ENCODE measurements at places on chromosomes 7 and 10. TPM values are rescaled to one million over a fixed set of nuclear protein-coding genes. Genes with fewer than 3 reads are reported as not detected.

The UCN3 gene
- not detected for total RNA-seq

GRCh38 chr7:128755819-128756476 is 16.8 kb downstream of the CALU start:
- no peak for DNase-seq

The FAM25G gene
- not detected for total RNA-seq

The GIMAP8 gene
- 0.10 TPM for total RNA-seq

DNA sequence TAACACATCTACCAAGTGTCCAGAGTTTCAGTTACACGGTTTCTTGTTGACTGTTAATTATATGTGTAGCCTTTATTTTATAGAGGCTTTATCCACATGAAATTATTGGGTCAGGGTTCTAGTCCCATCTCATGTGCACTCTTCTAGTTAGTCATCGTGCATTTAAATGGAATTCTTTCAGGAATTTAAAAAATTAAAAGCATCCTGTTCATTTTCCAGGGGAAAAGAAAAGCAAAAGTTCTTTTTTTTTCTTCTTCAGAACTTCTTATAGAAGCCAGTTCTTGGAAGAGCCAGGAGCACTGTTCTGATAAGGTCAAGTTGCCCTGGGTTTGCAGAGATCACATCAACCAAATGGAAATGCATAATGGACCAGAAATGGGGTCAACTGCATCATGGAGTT is 324.7 kb downstream of the INHBA start:
- DNase-seq: no peak

GRCh38 chr7:53600296-53600695 is 564.9 kb downstream of the POM121L12 start:
- DNase-seq: no peak

GRCh38 chr7:123792547-123792946 is 43.7 kb upstream of the WASL start:
- no peak for DNase-seq

The ITIH5 gene
- not detected for total RNA-seq

DNA sequence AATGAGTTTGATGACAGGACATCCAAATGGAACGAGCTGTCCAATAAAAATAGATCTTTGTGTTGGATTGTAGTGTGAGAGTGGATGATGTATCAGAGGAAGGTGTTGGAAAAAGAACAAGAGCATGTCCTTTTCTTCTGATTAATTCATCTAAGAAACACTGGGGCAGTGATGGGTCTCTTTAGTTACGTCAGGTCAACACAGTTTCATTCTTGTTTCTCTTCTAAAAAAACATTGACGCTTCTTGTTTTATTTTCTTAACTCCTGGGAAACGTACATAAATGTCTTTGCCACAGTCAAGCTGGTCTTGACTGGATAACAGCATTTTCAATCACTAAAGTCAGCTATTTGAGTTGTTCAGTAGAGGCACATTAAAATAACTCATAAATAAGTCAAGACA is 67.0 kb downstream of the PPP1R9A start:
- DNase-seq: no peak

DNA sequence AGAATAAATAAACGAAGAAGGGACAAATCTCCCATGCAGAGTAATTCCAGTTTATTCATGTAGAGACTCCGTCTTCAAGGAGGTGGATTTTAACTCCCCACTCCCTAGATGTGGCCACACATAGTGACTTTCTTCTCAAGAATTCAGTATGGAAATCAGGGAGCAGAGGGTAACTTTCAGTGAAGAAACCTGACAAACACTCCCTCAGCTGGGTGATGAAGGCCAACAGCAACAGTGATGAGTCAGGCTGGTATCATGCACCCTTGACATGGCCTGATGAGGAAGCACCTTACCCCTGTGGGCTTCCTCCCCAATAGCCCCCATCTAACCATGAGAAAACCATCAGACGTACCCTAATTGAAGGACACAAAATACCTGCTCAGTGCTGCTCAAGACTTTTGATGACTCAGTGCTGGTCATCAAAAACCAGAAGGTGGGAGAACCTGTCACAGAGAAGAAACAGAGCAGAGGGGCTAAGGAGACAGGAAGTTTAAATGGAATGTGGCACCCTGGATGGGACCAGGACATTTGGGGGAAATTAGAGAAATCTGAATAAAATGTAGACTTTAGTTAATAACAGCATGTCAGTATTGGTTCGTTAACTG is 50.6 kb downstream of the ADAMTS14 start:
- peak; percentile 36 for DNase-seq

The AKR1C8 gene
- total RNA-seq: not detected
